ENCODE measurements at places on chromosomes 7 and 10.
A peak's percentile ranks its signal among the peaks of the same experiment; 100 is the strongest.

- DNase-seq: no peak
Observed at GRCh38 chr10:5064656-5065055, 29.6 kb upstream of the AKR1C3 start.

GRCh38 chr10:84668186-84668763 lies 339.9 kb downstream of the CCSER2 start:
- no peak for DNase-seq

- peak; percentile 14 for DNase-seq
Observed at GRCh38 chr7:901388-902154, 25.2 kb downstream of the GET4 start.

GRCh38 chr7:132641238-132641637 lies 65.0 kb upstream of the PLXNA4 start:
- DNase-seq: no peak

DNA sequence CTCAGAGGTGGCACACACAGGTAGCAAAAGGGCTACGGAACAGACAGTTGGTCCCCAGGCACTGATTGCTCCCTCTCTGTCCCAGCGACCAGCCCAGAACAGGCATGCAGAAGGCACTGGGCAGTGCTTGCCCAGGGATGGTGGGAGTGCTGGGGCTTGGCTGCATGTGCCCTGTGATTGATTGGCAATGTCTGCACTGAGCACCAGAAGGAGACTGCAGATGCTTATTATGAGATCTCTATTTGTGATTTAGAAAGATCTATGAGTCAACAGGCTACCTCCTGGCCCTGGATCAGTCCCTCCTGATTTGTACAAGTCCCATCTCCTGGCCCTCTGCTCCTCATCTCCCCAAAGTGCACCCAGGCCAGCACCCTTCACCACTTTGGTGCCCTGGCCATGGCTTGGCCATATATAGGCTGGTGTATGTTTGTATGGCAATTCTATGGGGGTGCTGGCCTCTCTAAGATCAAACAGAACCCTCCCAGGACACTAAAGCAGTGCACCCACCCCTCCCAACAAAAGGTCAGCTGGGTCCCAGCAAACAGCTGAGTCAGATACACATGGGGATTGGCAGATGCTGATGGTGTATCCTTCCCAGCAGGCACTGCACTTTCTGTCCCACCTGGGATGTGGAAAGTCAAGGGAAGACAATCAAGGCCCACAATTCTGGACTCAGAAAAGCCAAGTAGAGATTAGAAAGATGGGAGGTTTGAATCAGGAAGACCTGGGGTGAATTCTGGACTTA lies 30.9 kb downstream of the CAMK2B start:
- no peak for DNase-seq

- DNase-seq: no peak
Observed at GRCh38 chr7:24135003-24135817, 148.8 kb upstream of the NPY start.

GRCh38 chr10:6114805-6115341 lies 26.0 kb downstream of the RBM17 start:
- DNase-seq: no peak

DNA sequence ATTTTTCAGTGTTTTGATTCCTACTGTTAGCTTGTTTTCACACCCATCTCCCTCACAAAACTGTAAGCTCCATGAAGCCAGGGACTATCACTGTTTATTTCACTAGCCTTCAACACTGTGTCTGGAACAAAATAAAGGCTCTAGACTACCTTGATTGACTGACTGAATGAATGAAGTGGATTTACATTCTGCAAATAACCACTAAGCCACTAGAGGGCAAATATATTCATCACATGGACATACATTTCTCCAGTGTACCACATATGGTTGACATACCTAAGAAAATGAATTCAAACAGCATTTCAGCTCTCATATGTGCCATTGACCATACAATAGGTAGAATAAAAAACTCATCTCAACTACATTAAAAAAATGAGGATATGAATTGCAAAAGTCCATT lies 185.9 kb downstream of the RAB11FIP2 start:
- no peak for DNase-seq

DNA sequence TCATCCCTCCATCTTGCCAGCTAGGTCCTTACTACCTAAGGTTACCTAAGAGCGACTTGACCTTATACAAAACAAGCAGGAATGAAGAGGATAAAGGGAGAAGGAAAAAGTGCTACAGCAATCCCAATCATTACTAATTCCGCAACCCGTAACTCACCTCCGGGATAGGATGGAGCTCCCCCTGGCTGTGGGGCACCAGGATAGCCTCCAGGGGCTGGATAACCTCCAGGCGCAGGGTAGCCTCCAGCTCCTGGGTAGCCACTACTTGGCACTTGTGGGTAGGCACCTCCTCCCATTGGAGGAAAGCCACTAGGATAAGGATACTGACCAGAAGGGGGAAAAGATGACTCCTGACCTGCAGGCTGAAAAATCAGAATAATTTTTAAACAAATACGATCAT lies 15.8 kb downstream of the ANXA7 start:
- DNase-seq: no peak

- no peak for DNase-seq
Observed at GRCh38 chr7:22569586-22570321, 69.8 kb upstream of the STEAP1B start.

DNA sequence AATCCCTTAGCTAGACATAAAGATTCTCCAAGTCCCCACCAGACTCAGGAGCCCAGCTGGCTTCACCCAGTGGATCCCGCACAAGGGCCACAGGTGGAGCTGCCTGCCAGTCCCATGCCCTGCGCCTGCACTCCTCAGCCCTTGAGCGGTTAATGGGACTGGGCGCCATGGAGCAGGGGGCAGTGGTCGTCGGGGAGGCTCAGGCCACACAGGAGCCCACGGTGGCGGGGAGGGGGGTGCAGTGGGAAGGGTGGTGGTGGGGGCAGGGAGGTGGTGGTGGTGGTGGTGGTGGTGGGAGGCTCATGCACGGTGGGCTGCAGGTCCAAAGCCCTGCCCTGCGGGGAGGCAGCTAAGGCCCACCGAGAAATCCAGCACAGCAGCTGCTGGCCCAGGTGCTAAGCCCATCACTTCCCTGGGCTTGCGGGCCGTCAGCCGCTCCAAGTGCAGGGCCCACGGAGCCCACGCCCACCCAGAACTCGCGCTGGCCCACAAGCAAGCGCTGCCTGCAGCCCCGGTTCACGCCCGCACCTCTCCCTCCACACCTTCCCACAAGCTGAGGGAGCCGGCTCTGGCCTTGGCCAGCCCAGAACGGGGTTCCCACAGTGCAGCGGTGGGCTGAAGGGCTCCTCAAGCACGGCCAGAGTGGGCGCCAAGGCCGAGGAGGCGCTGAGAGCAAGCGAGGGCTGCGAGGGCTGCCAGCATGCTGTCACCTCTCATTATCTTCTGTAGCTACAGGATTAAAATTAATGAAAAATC lies 732.5 kb upstream of the POM121L12 start:
- no peak for DNase-seq

- DNase-seq: no peak
Observed at GRCh38 chr7:92815412-92815811, 21.0 kb downstream of the CDK6 start.

DNA sequence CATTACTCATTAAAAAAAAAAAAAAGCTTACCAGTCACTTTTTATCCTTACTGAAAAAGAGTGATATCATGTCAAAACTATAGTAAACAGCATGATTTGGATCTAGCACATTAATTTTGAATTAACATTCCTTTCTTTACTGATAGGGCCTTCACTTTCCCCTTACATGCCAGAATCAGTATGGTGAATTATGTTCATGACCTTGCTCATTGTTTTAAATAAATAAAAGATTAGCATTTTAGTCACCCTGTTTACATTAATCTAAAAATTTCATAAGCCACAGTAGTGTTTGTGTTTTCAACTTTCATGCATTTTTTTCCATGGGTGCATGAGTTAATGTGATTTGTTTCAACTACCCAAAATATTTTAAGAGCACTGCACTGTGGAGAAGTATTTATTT lies 160.8 kb downstream of the TFEC start:
- DNase-seq: no peak

DNA sequence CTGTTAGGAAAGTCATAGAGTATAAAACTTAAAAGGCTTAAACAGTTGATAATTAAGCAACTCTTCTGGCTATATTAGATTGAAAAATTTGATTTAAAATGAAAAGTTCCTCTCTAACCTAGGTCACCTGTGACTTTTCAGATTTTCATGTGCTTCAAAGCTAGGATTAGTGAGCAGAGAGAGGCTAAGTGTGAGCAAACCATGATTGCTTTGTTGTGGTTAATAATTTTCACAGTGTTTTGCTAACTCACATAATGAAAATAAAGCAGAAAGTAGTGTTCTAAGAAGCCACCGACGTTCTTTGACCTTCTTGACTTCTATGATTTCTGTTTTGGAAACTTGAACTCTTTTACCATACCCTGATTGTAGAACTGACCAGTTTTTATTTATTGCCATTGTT lies 75.5 kb upstream of the OIT3 start:
- DNase-seq: no peak

- no peak for DNase-seq
Observed at GRCh38 chr10:27701938-27702537, 43.6 kb downstream of the MKX start.

DNA sequence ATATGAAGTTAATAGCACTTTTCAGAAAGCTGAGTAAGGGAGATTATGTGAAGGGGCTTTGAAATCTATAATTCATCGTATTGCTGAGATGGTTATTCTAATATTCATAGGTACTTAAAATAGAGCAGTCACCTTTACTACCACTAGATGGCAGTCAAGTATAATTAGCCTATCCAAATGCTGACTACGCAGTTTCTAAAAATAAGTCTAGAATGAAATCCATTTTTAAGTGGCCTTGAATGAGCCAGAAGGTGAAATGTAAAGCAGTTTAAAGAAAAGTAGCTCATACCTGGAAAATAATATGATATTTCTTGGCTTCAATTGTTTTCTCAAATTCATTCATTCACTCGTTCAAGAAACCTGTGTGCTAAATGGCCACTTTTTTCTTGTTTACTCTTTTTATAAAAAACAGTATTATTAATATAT lies 1277.1 kb downstream of the GATA3 start:
- no peak for DNase-seq

DNA sequence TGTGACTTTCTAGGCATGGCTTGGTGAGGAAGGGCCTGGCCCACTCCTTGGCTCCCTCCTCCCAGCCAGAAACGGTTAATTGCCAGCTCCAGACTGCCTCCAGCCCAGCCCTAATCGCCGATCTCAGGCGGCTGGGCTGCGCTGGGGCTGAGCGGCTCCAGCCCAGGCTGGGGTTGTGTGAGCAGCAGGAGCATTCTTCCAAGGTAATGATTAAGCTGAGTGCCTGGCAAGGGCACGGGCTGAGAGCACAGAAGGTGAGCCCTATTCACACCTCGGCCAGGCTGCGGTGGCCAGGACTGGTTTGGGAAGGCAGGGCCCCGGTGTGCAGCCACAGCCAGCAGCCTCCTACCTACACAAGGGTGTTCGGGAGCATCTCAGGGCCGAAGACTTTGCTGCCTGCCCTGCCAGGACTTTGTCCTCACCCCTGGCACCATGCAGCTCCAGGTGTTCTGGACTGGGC lies at the start of gene TMEM72:
TMEM72 (plus strand) TSS at position 257 of the 460 bp plus-strand sequence; CDS start at position 433, 176 bp downstream.
- DNase-seq: no peak

Data from NCI-H1930 (cell line).